ENCODE measurements at places on chromosomes 12 and 14.

GRCh38 chr12:123591702-123592481 lies 7.5 kb downstream of the TMED2 start:
- no peak for DNase-seq

- DNase-seq = no peak
Measured at GRCh38 chr12:6695313-6696045, 5.1 kb downstream of the PIANP start.

GRCh38 chr12:105759149-105759548 lies 379.6 kb downstream of the NUAK1 start:
- no peak for DNase-seq

- no peak for DNase-seq
Measured at GRCh38 chr14:102046337-102047278, 40.2 kb downstream of the HSP90AA1 start.

DNA sequence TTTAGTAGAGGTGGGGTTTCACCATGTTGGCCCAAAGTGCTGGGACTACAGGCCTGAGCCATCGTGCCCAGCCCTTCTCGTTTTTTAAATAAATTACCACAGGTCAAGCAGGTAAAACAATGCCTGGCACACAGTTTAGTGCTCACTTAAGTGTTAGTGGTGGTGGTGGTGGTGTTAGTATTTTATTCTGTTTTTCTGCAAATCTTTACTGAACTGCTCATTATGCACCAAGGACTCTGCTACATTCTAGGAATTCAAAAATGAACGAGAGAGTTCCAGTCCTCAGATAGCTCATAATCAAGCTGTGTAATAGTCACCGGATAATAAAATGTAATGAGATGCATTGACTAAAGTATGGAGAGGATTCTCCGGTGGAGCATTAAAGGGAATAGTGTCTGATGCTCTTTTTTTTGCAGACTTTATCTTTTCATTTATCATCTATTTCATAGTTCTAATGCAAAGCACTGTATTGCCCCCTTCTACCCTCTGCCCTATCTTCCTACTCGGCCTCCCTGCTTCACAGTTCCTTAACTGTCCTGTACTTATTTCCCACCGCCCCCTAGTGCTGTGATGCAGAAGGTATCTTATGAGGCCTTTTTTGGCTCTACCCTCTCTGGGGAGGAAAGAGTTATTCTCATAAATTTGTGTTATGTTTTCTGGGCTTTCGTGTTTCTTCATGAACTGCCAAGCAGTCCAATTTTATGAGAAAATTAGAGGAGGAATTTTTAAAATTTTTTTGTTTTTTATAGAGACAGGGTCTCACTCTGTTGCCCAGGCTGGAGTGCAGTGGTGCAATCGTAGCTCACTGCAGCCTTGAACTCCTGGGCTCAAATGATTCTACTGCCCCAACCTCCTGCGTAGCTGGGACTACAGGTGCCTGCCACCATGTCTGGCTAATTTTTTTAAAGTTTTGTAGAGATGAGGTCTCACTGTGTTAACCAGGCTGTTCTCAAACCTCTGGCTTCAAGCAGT lies 1.0 kb downstream of the ITFG2 start:
- no peak for DNase-seq

DNA sequence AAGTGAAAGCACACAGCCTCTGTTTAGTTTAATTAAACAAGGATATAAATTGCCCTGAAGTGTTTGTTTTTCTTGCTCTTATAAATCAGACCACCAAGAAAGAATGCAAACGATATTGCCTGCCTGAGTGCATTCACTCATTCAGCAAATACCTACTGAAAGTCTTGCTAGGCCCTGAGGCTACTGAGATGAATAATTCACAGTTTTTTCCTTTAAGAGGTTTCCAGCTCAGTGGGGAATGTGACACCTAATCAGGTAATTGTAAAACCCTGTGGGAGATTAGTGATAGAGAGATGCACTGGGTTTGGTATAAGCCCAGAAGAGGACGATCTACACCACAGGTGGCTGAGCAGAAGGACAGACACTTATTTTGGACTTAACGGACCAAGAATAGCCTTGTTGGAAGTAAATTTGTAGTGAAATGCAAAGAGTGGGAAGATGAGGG lies 151.4 kb downstream of the SLC35F4 start:
- DNase-seq = no peak

- DNase-seq = no peak
Measured at GRCh38 chr14:36553656-36554260, 28.7 kb downstream of the NKX2-8 start.

GRCh38 chr14:22838631-22839041 lies 2.3 kb downstream of the MMP14 start:
- peak; percentile 44 for DNase-seq

GRCh38 chr14:105155681-105156413 lies 12.7 kb downstream of the JAG2 start:
- no peak for DNase-seq

DNA sequence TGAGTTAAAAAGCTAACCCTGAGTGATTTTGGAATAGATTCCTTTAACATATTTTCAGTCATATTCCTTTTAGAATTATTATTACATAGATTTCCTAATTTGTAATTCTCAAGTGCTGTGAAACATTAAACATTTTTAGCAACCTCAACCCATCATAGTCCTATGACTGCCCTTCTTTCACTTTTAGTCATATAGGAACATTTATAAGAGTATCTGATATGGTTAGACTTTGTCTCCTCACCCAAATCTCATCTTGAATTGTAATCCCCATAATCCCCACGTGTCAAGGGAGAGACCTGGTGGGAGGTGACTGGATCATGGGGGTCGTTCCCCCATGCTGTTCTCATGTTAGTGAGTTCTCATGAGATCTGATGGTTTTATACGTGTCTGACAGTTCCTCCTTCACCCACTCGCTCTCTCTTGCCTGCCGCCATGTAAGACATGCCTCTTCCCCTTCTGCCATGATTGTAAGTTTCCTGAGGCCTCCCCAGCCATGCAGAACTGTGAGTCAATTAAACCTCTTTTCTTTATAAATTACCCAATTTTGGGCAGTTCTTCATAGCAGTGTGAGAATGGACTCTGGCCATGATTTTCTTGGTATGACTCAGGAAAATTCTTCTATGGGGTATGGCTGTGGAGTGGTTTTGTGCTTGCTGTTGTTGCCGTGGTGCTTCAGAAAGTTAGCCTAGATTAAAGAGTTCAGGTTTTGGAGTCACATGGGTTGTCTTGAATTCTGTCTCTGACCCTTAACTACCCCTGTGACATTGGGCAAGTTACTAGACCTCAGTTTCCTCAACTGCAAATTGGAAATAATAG lies 83.9 kb downstream of the FUT8 start:
- peak; percentile 66 for DNase-seq

- peak; percentile 31 for DNase-seq
Measured at GRCh38 chr12:107560165-107560898, 125.3 kb upstream of the PWP1 start.

DNA sequence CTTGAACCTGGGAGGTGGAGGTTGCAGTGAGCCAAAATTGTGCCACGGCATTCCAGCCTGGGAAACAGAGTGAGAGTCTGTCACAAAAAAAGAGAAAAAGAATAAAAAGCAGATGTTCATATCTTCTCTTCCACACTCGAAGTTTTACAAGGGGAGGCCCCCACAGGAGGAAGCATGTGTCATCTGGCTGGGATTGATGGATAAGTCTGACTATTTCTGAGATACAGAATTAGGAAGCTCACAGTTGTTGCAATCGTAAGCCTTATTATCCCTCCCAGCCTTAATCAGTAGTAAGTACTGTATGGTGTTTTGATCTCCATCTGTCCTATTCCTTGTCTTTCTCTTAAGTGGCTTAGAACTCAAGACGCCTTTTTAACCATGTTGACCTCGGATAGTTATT lies 31.9 kb upstream of the RASSF8 start:
- no peak for DNase-seq

DNA sequence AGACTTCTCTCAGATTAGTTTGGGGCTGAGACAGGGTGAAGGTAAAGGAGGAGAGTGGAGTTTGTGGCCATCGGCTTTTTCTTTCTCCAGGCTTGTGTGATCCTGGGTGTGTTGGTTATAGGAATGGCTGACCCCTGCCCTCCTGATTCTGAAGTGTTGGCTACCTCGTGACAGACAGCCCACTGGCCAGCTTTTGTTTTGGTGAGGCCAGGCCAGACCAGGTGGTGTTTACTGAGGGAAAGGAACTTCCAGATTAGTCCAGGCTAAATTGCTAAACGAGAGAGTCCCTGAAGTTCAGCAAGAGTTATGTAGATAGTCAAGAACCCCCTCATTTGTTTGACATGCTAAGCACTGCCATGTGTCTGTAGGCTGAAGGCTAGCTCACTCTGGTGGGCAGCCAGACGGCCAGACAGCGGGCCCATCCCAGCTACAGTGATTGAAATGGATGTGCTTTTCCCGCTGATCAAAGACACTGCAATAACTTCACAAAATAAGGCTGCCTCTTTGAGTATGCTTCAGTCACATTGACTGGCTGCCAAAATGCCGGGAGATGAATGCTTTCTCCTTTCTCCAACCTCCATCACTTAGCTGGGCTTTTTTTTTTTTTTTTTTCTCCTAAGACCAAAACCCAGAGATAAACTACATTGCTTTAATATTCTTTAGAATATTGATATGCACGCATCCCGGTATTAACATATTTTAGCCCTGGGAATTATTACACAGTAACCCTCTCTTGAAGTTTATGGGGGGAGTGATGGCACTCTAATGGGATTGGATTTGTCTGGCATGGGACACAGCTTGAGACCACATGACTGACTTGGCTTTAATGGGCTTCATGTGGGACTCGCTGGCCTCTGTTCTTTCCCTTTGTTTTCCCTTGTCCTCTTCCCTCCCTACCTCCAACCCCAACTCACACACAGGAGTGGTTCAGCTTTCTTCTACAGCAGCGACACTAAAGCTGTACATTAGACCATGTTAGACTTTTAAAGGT lies 76.9 kb downstream of the SMOC1 start:
- no peak for DNase-seq

DNA sequence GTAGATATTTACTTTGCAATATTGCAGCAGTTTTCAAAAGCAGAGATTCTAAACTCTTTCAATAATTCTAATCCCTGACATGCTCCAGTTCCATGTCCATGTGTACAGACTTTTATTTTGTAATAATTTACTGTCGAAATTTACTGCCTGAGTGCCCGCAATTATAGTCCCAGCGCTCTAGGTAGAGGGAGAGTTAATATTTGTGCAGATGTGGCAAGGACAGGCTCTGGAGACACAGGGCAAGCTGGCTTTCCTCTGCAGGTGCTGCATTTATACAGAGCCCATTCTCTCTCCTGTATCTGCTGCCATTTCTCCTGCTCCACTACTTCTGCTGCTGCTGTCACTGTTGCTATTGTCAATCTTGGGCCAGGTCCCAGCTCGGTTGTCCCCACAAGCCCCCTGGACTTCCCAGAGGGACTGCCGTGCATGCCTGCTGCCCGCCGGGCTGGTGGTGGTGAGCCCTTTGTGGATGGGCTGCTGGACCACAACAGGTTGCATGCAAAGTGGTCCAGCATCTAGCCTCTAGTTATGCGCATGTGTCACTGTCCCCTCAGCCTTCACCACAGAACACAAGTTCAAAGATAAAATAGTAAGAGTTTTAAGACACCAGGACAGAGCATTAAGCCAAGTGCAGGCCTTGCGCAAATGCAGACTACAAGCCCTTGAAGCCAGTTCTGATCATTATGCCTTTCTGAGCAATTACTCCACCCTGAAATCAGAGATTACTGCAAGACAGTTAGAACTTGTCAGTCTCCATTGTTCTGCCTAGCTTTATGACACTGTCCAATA lies 40.8 kb upstream of the CSRP2 start:
- no peak for DNase-seq

- peak; percentile 83 for DNase-seq
Measured at GRCh38 chr12:121184425-121184824, 25.5 kb upstream of the P2RX4 start.

GRCh38 chr14:75162631-75163030 lies 13.8 kb downstream of the TMED10 start:
- no peak for DNase-seq

DNA sequence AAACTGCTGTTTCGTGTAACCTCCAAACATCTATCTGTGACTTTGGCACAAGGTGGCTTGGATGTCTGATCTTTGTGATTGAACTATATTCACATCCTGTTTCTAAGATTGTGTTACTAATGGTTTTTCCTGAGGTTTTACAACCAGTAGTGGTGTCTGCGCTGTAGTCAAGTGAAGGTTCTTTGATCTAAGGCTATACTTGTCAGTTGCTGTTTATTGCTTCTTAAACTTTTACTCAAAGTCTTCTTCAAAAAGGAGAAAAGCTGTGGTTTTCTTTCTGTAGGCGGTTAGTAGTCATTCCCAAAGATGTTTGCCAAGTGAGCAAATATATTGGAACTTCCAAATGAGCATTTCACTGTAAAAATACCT lies 12.3 kb upstream of the CALM1 start:
- no peak for DNase-seq

- no peak for DNase-seq
Measured at GRCh38 chr12:32483499-32483898, 84.1 kb downstream of the FGD4 start.

DNA sequence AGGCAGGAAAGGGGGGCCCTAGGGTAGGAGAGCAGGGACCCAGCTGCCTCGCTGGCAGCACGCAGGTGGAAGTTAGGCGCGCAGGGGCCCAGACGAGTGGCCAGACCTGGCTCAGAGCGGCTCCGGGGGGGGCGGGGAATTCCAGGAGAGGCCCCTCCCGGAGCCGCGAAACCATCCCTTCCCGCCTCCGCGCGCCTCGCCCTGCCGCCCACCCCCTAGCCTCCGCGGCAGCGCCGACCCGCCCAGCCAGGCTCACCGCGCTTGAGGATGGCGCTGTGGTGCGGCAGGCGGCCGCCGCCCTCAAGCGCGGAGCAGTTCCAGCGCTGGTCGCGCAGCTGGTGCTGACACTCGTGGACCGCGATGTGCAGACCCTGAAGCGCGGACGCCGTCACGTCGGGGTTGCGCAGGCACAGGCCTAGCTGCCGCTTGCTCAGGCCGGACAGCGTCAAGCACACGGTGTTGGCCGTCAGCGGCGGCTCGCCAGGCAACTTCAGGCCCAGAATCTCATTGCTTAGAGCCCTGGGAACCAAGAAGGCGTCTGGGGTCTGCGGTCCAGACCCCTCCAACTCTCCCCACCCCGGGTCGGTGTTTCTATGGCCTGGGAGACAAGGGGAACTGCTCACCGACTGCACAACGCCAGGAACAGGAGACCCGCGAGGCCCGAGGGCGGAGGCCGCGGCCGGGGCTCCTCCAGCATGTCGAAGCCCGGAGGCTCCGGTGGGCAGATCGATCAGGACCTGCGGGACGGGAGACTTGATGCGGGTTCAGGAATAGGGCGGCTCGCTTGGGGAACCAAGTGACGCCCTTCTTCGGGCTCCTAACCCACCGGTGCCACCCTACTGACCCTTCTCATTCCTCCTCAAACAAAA lies 1.5 kb downstream of the WNT10B start:
- no peak for DNase-seq

DNA sequence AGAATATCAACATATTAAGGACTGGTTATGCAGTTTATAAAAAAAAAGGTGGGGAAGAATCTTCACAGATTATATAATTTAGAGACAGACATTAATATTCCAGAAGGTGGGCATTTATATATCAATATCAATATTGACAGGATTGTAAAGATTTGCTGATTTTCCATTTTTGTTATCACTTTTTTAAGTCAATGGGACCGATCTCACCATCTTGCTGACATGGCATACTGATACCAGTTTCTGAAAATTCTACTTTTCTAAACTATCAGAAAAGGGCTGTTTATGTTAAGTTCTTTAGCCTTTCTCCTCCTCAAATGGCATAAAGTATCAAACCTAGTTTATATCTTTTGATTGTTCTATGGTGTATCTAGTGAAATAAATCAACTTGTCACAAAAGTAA lies 344.1 kb upstream of the SOX5 start:
- DNase-seq = no peak

- no peak for DNase-seq
Measured at GRCh38 chr12:63919756-63920155, 75.3 kb downstream of the SRGAP1 start.

GRCh38 chr14:71720978-71721624 lies 211.1 kb upstream of the RGS6 start:
- peak; percentile 95 for DNase-seq
